Activated naive CD4-positive, alpha-beta T cell treated with anti-CD3 and anti-CD28 coated beads for 36 hours (primary cell): ENCODE measurements at places on chromosomes 16 and 17.

DNA sequence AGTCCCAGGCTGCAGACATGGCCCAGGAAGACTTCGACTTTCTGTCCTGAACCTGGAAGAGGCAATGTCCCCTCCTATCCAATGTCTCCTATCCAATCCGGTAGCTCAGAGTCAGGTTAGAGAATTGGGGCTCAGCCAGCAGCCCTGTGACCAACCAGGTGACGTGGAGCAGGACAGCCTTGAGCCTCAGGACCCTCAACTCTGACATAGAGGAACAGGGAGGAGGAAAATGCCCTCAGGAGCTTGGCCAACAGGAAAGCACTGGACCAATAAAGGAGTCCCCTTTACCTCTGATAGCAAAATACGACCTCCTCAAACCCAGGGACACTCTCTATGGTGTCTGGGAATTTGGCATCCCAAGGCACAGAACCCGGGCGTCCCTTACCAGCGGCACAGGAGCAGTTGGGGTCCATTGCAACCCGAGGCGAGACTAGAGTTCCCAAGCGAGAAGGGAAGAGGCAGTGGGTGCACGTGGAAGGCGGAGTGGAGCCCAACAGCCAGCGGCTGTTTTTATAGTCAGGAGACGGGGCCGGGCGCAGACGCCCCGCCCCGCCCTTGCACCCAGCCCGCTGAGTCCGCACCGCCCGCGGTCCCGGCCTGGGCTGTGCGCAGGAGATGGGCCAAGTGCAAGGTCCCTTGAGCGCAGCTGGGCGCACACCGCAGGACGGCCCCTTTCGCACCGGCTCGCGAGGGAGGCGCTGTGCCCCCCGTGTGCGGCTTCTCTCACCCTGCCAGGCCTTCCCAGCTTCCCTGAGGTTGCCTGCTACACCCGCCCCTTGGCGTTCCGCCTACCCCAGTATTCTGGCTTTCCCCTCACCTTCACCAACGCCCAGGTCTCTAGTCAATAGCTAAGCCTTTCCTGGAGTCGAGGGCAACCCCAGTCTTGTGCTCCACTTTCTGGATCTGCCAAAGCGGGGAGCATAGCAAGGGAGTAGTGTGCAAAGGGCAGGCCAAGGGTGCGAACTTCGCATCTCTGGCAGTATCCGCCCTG is at the start of gene MT1G:
Gene MT1G, minus strand, starts transcription at position 485 of the 991 bp plus-strand sequence. Its CDS starts 72 bp downstream, at position 413.
- DNase-seq = peak; percentile 40

GRCh38 chr17:32626379-32626791 is 139.6 kb downstream of the CDK5R1 start:
- DNase-seq = no peak

GRCh38 chr16:54194334-54194743 is 92.2 kb downstream of the IRX3 start:
- no peak for DNase-seq

GRCh38 chr16:86697715-86698114 is 119.4 kb downstream of the FOXL1 start:
- DNase-seq = no peak

DNA sequence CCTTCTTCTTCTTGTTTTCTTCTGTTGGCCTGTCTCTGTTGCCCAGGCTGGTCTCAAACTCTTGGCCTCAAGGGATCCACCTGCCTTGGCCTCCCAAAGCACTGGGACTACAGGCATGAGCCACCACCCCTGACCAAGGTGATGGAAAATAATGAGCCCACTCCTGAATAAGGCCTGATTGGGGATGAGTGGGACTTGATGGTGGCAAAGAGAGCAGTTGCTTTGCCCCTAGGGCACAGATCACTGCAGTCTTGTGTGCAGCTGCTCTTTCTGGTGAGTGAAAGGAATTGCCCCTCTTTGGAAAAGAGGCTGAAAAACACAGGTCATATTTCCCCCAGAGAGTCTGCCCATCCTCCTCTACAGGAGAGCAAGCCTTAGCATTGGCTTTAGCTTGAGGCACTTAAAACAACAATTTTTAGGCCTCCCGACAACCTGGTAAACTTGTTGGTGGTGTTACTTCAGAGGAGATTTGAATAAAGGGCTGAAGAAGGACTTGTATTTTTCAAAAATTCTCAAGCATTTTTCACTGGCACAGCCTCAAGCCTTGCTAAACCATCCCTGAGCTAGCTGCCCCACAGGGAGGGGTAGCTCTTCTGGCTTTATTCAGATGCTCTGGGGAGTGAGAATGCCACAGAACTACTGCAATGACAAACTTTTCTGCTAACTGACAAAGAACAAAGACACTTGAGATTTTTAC is 6.1 kb upstream of the PDP2 start:
- DNase-seq = peak; percentile 19

DNA sequence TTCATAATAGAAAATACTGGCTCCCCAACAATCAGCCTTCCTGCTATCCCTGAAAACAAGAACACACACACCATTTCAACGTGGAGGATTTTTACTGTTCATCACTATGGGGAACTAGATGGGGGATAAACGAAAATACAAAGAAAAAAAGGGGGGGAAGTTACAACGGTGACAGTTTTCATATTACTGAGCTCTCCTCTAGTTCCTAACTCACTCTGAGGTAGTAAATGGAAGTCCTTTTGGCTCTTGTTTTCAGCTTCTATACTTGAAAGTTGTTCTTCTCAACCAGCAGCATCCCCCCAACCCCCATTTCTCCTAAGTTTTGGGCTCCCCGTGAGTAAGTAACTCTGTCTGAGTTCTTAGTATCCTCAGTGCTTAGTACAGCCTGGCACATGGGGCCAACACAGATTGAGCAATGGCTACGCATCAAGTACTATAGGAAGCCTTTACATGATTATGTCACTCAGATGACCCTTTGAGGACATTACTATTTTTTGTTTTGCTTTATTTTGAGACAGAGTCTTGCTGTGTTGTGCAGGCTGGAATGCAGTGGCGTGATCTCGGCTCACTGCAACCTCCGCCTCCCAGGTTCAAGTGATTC is 4.2 kb upstream of the CORO7 start:
- no peak for DNase-seq
